ENCODE measurements at places on chromosomes 5 and 9.

DNA sequence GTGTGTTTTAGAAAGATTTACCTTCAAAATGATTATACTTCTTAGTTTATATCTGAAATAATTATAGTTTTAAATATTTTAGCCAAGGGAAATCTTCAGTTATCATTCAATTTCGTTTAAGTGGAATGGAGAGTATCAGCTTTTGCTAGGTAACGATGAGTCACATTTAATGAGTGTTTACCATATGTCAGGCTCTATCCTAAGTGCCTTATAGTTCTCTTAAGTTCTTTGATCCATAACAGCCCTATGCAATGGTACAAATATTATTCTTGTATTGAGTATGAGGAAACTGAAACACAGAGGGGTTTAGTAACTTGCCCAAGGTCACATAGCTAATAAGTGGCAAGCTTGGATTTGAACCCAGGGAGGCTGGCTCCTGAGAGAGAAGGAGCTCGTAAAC, 37.5 kb upstream of the SHB start:
- no peak for DNase-seq

- no peak for DNase-seq
Measured at GRCh38 chr9:98094316-98094715, 24.7 kb downstream of the TRIM14 start.

- no peak for DNase-seq
Measured at GRCh38 chr9:118643118-118643517, 726.1 kb downstream of the BRINP1 start.

- peak; percentile 33 for DNase-seq
Measured at GRCh38 chr9:95822583-95823431, 52.7 kb upstream of the ERCC6L2 start.

- DNase-seq: no peak
Measured at GRCh38 chr9:19379697-19380046, 364 bp downstream of the RPS6 start.
